Cardiac atrium fibroblast (primary cell): ENCODE measurements at places on chromosomes 4 and X. TPM values are rescaled to one million over a fixed set of nuclear protein-coding genes. Genes with fewer than 3 reads are reported as not detected.

NFXL1 gene
- 6.7 and 7.6 TPM in 2 replicates for total RNA-seq

NAA11 gene
- total RNA-seq: not detected in 2 replicates

COQ2 gene
- total RNA-seq: 7.8 and 12.3 TPM in 2 replicates

TSPAN6 gene
- 26.9 and 30.1 TPM in 2 replicates for total RNA-seq

SOWAHD gene
- not detected in 2 replicates for total RNA-seq

SEL1L3 gene
- total RNA-seq: 64.1 and 76.3 TPM in 2 replicates

CTAG2 gene
- total RNA-seq: not detected in 2 replicates

SSX2B gene
- total RNA-seq: not detected in 2 replicates

UBE2K gene
- 13.2 and 25.8 TPM in 2 replicates for total RNA-seq

IL1RAPL1 gene
- total RNA-seq: 0.18 TPM in 1 of 2 replicates, not detected in the other

SHROOM2 gene
- 0.49 and 0.54 TPM in 2 replicates for total RNA-seq

DRP2 gene
- total RNA-seq: 0.49 and 1.3 TPM in 2 replicates

CYLC1 gene
- not detected in 2 replicates for total RNA-seq

EDA gene
- total RNA-seq: 3.4 and 4.2 TPM in 2 replicates

SASH3 gene
- total RNA-seq: not detected in 2 replicates

PABPC5 gene
- total RNA-seq: 1.6 and 3.6 TPM in 2 replicates

HERC3 gene
- total RNA-seq: 6.0 and 10.1 TPM in 2 replicates

L1CAM gene
- total RNA-seq: 2.9 and 8.6 TPM in 2 replicates

HELT gene
- total RNA-seq: not detected in 2 replicates

SSX1 gene
- not detected in 2 replicates for total RNA-seq

FLNA gene
- total RNA-seq: 1,709 and 1,856 TPM in 2 replicates

PRPS1 gene
- 21.1 and 24.1 TPM in 2 replicates for total RNA-seq

CXCL6 gene
- 42.2 and 742 TPM in 2 replicates for total RNA-seq

ZAR1 gene
- total RNA-seq: not detected in 2 replicates

RHOXF2B gene
- total RNA-seq: not detected in 2 replicates
